ENCODE measurements at places on chromosomes 3 and 15.

DNA sequence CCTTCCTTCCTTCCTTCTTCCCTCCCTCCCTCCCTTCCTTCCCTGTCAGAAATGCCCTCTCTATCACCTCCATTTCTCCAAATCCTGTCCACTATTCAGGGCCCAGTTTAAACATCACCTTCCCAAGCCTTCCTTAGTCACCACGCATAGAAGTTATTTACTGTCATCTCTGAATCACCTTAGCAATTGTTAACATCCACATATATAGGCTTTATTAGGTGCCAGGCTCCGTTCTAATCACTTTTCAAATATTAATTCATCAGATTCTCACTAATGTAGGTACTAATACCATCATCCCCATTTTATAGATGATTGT is 1.1 kb upstream of the MAGEF1 start:
- no peak for DNase-seq

GRCh38 chr3:29694783-29695182 is 413.9 kb downstream of the RBMS3 start:
- peak; percentile 74 for DNase-seq

DNA sequence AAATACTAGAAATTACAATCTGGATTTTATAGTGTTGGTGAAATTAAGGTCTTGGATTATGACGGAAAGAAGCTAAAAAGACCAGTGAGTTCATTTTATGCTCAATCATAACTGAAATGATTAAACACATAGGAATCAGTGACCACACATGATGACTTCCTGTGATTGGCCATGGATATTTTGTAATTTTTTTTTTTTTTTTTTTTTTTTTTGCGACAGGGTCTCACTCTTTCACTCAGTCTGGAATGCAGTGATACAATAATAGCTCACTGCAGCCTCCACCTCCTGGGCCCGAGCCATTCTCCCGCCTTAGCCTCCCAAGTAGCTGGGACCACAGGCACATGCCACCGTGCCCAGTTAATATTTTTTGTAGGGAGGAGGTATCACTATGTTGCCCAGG is 47.4 kb downstream of the PAQR5 start:
- no peak for DNase-seq

DNA sequence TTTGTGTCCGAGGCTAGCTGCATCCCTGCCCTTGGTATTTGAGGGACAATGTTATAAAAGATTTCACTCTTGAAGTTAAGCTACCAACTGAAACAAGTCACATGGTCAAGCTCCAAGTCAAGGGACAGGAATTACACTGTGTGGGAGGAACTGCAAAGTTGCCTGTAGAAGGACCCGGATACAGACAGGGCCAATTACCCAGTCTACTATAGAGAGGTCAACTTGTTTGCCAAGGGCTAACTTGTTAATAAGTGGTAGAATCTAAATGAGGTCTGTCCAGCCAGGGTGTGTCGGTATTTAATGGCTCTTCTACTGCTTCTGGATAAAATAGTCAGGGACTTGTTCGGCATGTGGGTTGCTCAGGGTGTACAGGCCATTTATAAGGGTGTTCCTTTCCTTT is 55.7 kb downstream of the PTPRG start:
- DNase-seq, result no peak

- no peak for DNase-seq
These were observed 10.0 kb upstream of the CRTC3 start for GRCh38 chr15:90519688-90520087.

- no peak for DNase-seq
These were observed 19.5 kb downstream of the ADAMTSL3 start for GRCh38 chr15:83673385-83673784.

GRCh38 chr15:39304201-39304841 is 276.6 kb upstream of the THBS1 start:
- DNase-seq, result no peak

GRCh38 chr15:71114887-71115566 is at the start of gene THSD4:
Gene THSD4 (plus strand): TSS chr15:71115471.
- peak; percentile 94 for DNase-seq

- DNase-seq, result no peak
These were observed 72.0 kb upstream of the GOLGA8J start for GRCh38 chr15:30010746-30011145.

- DNase-seq, result no peak
These were observed 30.5 kb upstream of the TIPARP start for GRCh38 chr3:156643729-156644389.

- no peak for DNase-seq
These were observed 1.2 kb downstream of the CMSS1 start for GRCh38 chr3:99818818-99819217.

- DNase-seq, result no peak
These were observed 792.3 kb downstream of the DIPK2A start for GRCh38 chr3:144763878-144764454.

GRCh38 chr3:160755776-160756304 is at the start of gene PPM1L:
Gene PPM1L (plus strand): TSS chr3:160756231.
- DNase-seq, result peak; percentile 28

DNA sequence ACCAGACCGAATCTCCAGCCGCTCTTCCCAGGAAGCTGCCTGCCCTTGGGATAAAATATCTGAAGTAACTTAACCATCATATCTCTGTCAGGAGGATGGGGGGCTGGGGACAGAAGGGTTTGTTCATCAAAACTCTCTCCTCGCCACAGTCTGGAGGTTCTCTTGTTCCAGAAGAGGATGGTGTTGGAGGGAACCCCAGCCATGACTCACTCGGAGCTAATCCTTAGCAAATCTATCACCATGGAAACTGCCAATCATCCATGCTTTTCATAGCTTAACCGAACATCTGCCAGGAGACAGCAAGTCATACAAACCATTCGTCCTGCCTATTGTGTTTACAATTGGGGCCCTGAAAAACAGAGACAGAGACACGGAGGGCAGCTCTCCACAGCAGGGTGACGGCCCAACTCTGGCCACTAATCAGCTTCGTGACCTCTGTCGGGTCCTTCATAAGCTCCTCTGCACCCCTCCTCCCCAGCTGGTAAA is 73.8 kb upstream of the HEG1 start:
- DNase-seq, result peak; percentile 79

DNA sequence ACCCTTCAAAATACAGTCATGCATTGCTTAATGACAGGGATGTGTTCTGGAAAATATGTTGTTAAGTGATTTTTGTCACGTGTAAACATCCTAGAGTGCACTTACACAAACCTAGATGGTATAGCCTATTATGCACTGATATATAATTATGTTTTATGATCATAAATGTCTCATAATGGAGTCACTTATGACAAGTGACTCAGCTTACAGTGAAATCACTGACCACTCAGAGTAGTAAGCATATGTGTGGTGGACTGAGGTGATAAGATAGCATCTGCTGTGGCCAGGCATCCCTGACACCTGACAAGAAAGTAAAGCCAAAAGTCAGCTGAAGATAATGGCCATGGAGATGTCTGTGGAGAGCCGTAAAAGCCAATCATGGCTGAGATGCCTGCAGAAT is 5.4 kb downstream of the ACAD11 start:
- no peak for DNase-seq

DNA sequence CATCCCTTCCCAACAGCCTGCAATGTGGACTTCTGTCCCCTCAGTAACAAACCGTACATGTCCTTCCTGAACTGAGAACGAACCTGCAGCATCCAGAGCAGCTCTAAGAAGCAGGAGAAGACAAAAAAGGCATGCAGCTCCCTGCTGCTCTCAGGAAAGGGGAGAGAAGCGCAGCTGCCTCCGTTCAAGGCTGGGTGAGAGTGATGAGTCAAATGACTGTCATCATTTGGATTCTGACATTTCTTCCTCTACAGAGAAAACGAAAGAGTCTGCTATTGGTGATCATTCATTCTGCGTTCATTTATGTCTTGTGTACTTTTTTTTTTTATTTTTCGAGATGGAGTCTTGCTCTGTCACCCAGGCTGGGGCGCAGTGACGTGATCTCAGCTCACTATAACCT is 677.8 kb downstream of the FHIT start:
- DNase-seq, result no peak

DNA sequence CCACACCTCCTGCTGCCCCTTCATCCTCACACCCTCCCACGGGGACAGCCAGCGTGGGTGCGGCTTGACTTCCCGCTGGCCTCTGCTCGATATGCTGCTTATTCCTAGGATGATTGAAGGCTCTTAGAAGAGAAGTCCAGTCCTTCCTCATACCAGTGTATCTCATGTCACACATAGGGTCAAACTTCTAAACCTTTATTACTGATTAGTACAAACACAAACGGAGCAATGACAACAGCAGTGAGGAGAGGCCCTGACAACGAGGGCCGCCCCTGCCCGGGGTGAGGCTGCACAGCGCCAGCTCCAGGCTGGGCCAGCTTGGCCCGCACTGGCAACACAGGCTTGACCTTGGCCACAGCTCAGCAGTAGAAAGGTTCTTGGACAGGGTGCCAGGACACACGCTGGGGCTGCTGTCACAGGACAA is 3.7 kb downstream of the CIB1 start:
- no peak for DNase-seq

- DNase-seq, result no peak
These were observed 21.2 kb downstream of the TFG start for GRCh38 chr3:100730524-100730923.

DNA sequence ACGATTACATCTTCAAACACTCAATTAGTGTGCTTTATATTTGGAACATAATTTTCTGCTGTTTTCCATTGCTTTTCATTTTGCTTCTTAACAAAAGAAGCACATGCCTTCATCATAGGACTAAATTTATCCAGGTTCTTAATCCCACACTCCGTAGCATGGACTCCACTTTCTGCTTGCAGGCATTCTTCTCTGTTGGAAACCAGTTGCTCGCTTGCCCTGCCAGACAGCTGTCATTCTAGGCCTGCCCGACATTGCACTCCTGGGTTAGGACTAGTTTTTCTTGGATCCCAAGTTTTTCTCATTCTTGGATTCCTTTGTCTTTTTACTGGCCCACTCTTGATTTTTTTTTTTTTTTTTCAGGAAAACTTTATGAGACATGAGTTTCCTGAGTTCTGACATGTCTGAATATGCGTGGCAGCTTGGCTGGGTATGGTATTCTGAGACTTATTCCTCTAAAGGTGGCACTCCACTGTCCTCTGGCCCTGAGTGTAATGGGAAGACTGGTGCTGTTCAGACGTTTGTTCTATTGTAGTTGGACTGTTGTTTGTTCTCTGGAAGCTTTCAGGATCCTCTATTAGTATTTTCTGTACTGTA is 6.3 kb upstream of the ATP1B3 start:
- no peak for DNase-seq

- no peak for DNase-seq
These were observed 33.6 kb upstream of the TMEM45A start for GRCh38 chr3:100458814-100459213.

DNA sequence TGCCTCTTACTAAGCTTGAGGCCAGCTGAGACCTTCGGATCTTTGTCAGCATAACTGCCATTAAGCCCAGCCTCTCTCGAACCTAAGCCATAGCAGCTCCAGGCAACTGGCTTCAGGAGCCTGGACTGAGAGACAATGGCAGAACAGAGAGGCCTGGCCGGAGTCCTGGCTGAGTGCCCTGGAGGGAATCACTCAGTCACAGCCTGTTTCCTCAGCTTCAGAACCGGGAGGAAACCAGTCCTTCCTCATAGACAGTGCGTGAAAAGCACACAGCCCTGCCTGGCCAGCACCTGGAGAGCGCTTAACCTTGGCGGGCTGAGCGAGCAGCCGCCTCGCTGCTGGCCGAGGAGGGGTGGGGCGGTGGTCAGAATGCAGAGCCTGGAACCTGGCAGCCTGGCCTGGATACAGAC is 21.6 kb downstream of the RNU5B-1 start:
- no peak for DNase-seq

GRCh38 chr15:59814409-59814808 is 125.3 kb upstream of the BNIP2 start:
- no peak for DNase-seq

- no peak for DNase-seq
These were observed 437.7 kb downstream of the RAP2B start for GRCh38 chr3:153599685-153600084.

- DNase-seq, result no peak
These were observed 157.9 kb upstream of the SLC2A2 start for GRCh38 chr3:171184372-171184771.

GRCh38 chr3:127289706-127290575 is 2.1 kb upstream of the PRR20G start:
- no peak for DNase-seq

GRCh38 chr3:58325525-58325992 is 7.1 kb upstream of the PXK start:
- DNase-seq, result no peak

DNA sequence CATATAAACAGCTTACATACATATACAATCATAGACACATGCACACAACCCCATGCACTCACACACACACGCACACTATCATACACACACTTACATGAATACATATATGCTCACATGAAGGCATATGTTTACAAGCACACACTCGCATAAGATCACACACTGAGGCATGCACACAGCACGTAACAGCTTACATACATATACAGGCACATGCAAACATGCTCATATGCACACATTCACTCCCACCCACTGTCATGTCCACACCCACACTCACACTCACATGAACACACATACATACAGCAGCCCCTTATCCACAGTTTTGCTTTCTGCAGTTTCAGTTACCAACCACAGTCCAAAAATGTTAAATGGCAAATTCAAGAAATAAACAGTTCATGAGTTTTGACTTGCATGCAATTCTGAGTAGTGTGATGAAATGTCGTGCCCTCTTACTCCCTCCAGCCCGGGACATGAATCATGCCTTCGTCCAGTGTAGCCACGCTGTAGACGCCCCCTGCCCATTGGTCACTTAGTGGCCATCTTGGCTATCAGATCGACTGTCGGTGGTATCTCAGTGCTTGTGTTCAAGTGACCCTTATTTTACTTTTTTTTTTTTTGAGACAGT is 27.8 kb downstream of the MEGF11 start:
- DNase-seq, result no peak

- DNase-seq, result no peak
These were observed 983.8 kb downstream of the SI start for GRCh38 chr3:164094546-164094945.

GRCh38 chr3:148235566-148235965 is 462.1 kb upstream of the AGTR1 start:
- DNase-seq, result no peak

GRCh38 chr15:89521605-89522004 is 25.2 kb upstream of the RHCG start:
- no peak for DNase-seq

GRCh38 chr3:130854208-130854864 is 39.5 kb upstream of the ATP2C1 start:
- no peak for DNase-seq

GRCh38 chr3:197256836-197257444 is 41.5 kb downstream of the DLG1 start:
- peak; percentile 40 for DNase-seq

DNA sequence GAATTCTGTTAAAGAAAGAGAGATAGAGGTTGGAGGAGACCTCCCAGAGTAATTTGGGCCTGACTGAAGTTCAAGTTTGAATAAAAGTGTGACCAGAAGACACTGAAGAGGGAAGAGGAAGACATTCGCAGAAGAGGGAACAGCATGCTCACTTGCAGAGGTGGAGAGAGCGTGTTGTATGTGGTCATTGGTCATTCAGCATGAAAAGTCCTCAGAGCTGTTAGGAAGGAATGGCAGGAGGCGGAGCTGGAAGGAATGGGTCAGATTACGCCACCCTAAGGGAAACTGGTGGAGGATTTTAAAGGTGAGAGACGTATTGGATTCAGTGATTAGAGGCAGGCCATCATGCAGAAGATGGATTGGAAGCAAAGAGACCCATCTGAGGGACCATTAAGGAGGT is 41.6 kb downstream of the IQCH start:
- no peak for DNase-seq

All from HAP-1 (cell line).